ENCODE measurements at places on chromosomes 2 and 18. TPM values are rescaled to one million over a fixed set of nuclear protein-coding genes. Genes with fewer than 3 reads are reported as not detected.

Gene SFT2D3
- total RNA-seq = 7.8 TPM

Gene HOXD9
- 5.7 TPM for total RNA-seq

Gene CRYGD
- total RNA-seq = not detected

Gene PLGLB2
- 2.1 TPM for total RNA-seq

Measured in skeletal muscle tissue (tissue), 5 donors.